ENCODE measurements at places on chromosomes 7 and 10.

- no peak for DNase-seq
Observed at GRCh38 chr10:35639021-35639727, 2.9 kb downstream of the FZD8 start.

GRCh38 chr10:51230887-51231585 lies 156.7 kb downstream of the PRKG1 start:
- no peak for DNase-seq

GRCh38 chr7:101739775-101740398 lies 77.5 kb upstream of the CUX1 start:
- no peak for DNase-seq

- DNase-seq: no peak
Observed at GRCh38 chr10:51406581-51406980, 292.8 kb downstream of the CSTF2T start.

DNA sequence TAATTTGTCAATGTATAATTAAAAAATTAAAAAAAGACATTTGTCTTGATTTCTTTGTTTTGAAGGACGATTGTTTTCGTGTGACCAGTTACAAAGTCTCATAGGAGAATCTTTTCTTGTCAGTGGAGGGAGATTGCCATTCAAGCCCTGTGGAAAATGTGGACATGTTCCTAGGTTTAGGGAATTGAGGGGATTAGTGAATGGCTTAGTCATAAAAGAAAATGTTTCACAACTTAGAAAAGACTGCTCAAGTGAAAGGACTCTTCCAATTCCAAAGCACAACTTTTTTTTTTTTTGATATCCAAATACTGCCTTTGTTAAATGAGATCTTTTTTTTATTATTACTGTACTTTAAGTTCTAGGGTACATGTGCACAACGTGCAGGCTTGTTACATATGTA lies 140.7 kb upstream of the HABP2 start:
- DNase-seq: no peak

GRCh38 chr10:126598009-126598408 lies 72.5 kb downstream of the C10orf90 start:
- DNase-seq: no peak

GRCh38 chr7:41994746-41995110 lies 242.3 kb downstream of the GLI3 start:
- DNase-seq: no peak

GRCh38 chr7:36571190-36571560 lies 153.1 kb downstream of the AOAH start:
- DNase-seq: no peak

DNA sequence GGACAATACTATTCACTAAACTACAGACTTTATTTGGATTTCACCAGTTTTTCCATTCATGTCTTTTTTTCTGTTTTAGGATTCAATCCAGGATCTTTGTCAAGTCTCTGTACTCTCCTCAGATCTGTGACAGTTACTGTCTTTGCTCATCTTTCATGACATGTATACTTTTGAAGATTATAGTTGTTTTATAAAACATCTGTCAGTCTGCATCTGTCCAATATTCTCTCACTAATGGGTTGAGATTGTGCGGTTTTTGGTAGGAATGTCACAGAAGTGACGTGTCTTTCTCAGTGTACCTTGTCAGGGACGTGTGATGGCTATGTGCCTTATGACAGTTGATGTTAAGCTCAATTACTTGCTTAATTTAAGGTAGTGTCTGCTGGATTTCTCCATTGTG lies 124.9 kb upstream of the TPK1 start:
- no peak for DNase-seq

DNA sequence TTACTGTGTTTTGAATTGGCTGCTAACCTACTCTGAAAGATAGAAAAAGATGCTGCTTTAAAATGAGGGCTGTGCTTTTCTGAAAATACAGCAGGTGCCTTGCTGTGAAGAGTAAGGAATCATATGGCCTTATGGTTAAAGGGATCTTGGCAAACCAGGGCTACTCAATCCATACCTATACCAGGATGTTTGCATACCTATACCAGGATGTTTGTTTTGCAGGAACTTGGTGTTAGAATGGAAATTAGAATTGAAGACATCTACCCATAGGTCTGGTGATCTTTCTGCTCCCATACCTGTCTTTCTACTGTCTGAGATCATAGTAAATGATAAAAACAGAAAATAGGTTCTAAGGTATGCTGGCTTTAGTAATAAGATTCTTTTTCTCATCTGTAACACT lies 200.2 kb upstream of the C7orf33 start:
- no peak for DNase-seq

DNA sequence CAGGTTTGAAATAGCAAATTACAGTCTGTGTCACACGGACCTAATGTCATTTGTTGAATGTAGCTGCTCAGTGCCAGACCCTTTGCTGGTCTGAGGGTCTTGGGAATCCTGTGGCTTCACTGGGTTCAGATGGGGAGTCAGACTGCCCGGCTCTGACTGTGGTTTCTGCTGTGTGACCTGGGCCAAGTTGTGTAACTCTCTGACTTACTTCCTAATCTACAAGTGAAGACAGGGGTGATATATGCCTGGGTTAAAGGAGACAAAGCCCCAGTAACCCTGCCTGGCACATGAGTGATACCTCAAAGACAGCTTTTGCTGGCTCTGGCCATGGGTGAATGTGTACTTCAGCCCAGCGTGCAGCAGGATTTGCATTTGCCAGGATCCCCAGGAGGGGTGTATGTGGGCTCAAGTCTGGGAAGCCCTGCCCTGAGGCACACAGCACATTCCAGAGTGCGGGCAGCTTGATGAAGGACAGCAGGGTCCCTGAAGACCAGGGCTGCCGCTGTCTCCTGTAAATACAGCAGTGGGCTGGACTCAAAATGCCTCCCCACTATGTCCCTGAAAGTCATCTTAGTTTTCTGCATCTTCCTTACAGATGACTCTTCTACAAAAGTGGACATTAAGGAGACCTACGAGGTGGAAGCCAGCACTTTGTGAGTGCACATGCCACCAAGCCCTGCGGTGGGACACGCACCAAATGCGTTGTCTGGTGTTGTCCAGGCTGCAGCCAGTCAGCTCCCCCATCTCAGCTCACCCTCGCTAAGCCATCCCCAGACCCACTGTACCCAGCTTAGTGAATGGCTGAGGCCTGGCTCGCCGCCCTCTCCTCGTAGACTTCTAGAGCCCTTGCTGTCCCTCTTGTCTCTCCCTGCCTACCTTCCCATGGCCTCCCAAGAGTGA lies 16.4 kb downstream of the NACAD start:
- no peak for DNase-seq

DNA sequence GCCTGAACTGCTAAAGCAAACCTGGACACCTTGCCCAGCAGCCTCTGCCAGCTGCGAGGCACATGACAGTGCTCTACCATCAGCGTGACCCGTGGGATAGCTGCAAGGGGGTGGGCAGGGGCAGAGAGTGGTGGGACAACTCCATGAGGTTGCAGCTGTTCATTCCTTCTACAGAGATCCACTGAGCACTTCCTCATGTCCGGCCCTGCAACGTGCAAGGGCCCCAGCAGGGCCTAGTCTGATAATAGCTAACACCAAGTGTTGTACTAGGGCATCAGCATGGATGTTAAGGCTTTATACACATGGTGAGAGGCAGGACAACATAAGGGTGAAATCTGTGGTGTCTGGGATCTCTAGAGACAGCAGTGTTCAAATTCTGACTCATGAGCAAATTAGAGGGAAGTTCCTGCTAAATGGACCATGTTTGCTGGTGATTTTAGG lies 14.3 kb downstream of the NOD1 start:
- DNase-seq: no peak

- DNase-seq: no peak
Observed at GRCh38 chr10:86945361-86946212, 11.8 kb downstream of the MMRN2 start.

All from activated gamma-delta T cell treated with Interleukin-2 at 50 U/mL for 16 hours (primary cell).